ENCODE measurements at places on chromosomes 2 and 18.

DNA sequence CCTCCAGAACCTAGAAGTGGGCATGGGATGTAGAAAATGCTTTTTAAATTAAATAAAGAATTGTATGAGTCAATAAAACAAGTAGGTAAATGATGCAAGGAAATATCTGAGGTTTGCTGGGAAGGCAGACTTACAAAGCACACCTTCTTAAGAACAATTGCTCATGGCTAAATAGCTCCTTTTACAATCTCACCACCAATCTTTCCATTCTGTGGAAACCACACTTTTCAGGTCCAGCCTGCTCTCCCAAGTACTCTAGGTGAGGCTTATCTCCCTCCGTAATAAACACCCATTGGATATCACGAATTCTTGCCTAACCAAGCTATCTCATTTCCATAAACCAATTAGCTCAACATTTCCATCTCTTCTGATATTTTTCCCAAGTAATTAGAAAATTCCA lies 91.5 kb upstream of the SLC8A1 start:
- no peak for DNase-seq

GRCh38 chr2:25557179-25558036 lies 116.0 kb downstream of the DTNB start:
- DNase-seq: peak; percentile 60

GRCh38 chr18:69617888-69618287 lies 217.2 kb downstream of the DOK6 start:
- DNase-seq: no peak

- peak; percentile 40 for DNase-seq
Measured at GRCh38 chr2:118013221-118013723, 598 bp downstream of the CCDC93 start.

GRCh38 chr18:66687635-66688034 lies 83.7 kb upstream of the CDH19 start:
- DNase-seq: no peak

- no peak for DNase-seq
Measured at GRCh38 chr2:157377861-157378260, 52.2 kb upstream of the ERMN start.

GRCh38 chr2:7196883-7197282 lies 279.7 kb downstream of the RNF144A start:
- DNase-seq: peak; percentile 8

DNA sequence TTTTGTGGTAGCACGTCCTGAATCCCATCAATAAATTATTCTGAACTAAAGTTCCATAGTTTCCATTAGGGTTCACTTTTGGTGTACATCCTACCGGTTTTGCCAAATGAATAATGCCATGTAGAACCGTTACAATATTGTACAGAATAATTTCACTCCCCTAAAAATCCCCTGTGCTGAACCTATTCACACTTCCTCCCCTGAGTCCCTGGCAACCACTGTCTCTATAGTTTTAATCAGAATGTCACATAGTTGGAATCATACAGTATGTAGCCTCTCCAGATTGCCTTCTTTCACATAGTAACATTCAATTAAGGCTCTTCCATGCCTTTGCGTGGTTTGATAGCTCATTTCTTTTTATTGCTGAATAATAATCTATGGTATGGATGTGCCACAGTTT lies 9.6 kb upstream of the CASP8 start:
- DNase-seq: no peak

DNA sequence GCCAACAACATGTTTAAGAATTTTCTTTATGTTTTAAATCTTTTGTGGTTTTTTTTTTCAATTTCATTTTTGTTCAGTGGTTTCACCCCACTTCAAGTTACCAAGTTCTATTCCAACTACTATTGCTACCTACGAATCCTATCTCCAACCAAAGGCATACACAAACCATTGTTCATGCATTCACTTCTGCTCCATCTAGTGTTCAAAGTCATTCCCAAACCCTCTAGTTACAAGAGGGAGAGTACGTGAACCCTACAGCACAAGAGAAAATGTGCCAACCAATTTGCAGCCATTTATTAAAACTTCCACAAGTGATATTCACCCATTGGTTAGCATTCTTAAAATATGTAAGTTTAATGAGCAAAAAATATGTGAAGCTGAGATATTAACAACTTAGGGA lies 295.1 kb upstream of the KYNU start:
- DNase-seq: no peak

DNA sequence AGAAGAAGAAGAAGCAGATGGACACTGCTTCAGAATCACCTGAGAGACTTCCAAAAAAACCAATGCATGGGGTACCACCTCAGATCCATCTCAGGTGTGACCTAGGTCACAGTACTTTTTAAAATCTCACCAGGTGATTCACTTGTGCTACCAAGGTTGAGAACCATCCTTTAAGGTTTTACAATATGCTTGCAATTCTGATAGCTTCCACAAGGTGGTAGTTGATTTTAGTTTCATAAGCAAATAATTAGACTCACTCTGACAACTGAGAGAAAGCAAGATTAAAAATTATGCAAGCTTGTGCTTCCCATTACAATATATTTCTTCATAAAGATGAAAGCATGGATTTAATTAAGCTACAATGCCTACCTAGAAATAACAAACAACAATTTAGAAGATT lies 355.1 kb downstream of the EN1 start:
- no peak for DNase-seq

- no peak for DNase-seq
Measured at GRCh38 chr2:232328516-232329460, 49.8 kb upstream of the ALPP start.

- no peak for DNase-seq
Measured at GRCh38 chr2:216362730-216363129, 9.6 kb downstream of the MARCHF4 start.

- DNase-seq: no peak
Measured at GRCh38 chr2:21676676-21677075, 552.9 kb downstream of the TDRD15 start.

GRCh38 chr2:232874677-232875223 lies 4.7 kb downstream of the SNORC start:
- DNase-seq: no peak

DNA sequence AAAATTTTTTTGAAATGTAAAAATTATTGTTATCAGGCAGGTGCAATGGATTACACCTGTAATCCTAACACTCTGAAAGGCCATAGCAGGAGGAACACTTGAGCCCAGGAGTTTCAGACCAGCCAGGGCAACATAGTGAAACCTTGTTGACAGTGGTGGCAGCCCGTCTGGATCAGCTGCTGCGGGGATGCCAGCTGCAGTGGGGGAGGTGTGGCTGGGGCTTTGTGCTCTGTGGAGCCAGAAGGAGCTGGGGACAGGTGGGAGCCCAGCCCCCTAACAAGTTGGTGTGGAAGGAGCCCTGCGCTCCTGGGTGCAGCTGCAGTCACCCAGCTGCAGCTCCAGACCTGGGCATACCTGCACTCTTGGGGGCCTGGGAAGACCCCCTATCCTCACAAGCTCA lies 182.4 kb upstream of the MC4R start:
- no peak for DNase-seq

GRCh38 chr18:31565345-31565744 lies 26.3 kb upstream of the TTR start:
- DNase-seq: no peak
